Activated CD4-positive, alpha-beta T cell treated with anti-CD3 and anti-CD28 coated beads, Interleukin-10, Interleukin-2, amounts not matched to agents 100 ng/mL and 50 ng/mL, durations not matched to agents 16 hours and 8 hours (primary cell): ENCODE measurements at places on chromosomes 4 and X.

GRCh38 chrX:42821803-42822443, 44.0 kb upstream of the PPP1R2C start:
- DNase-seq, result no peak

DNA sequence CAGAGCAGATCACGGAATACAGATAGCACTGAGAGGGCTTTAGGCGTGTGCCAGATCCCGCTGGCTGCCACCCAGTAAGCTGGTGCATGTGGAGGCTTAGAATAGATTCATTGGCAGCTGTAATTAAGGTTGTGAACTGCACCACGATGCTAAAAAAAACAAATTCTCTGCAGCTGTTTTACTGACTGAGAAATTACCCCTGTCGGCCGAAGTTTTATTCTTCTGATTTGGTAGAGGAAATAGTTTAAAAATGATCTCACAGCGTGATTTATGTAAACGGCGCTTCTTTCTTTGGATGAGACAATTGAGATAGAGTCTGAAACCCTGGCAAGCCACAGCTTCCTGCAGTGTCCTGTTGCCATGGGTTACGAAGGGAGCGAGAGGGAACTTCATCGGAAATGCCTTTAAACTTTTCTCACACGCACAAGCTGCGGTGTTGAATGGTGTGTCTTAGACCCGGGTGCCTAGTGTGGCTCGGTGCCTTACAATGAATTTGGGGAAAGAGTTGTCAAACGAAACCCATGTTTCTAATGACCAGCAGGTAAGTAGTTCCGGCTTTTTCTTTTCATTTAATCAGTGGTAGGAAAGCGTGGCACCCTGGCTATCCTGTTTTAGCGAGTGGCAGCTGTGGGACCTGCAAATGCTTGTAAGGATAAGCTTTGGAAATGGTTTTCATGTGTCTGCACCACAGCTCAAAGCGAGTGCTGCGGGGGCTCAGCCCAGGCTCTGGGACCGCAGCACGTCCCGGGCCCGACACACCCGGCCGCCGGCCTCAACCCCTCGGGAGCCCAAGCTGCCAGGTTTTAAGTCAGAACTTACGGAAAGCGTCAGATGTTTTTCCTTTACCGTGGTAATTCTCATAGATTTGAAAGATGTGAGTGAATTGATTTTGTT, 71.7 kb upstream of the HGFAC start:
- DNase-seq, result peak; percentile 76

- DNase-seq, result no peak
Measured at GRCh38 chr4:177660223-177660622, 218.0 kb upstream of the AGA start.

- DNase-seq, result no peak
Measured at GRCh38 chr4:109148577-109149075, 153.8 kb downstream of the COL25A1 start.

DNA sequence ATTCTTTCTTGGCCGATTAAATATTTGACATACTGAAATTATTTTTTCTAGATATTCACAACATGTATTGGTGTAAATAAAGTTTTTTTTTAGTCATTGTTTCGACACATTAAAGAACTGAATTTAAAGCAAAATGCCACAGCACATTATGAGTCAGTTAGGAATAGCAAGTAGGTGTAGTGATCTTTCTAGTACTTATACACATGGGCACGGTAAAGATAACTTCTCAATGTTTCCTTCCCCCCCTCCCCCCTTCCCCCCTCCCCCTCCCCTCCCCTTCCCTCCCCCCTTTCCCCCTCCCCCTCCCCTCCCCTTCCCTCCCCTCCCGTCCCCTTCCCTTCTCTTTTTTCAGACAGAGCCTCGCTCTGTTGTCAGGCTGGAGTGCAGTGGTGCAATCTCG, 1269.9 kb downstream of the ADGRL3 start:
- DNase-seq, result no peak

DNA sequence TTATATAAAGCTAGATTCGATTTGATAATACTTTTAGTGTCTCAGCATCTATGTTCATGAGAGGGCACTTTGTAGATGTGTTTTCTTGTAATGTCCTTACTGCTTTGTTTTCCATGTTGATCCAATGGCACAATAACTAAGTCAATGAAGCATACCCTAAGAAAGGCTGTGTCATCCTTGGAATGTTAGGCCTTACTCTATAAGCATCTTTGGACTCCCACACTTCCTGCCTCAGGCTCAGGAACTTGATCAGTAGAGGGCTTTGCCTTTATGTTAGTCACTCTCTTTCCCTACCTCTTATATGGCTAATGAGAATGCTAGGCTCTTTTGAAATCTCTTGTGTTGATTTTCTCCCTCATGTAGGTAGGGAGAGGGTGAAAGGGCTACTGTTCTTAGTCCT, 33.2 kb upstream of the EDA2R start:
- no peak for DNase-seq

- no peak for DNase-seq
Measured at GRCh38 chrX:124555036-124555595, 208.8 kb downstream of the SH2D1A start.

- DNase-seq, result no peak
Measured at GRCh38 chrX:36957425-36958328, 50.5 kb upstream of the FAM47C start.

DNA sequence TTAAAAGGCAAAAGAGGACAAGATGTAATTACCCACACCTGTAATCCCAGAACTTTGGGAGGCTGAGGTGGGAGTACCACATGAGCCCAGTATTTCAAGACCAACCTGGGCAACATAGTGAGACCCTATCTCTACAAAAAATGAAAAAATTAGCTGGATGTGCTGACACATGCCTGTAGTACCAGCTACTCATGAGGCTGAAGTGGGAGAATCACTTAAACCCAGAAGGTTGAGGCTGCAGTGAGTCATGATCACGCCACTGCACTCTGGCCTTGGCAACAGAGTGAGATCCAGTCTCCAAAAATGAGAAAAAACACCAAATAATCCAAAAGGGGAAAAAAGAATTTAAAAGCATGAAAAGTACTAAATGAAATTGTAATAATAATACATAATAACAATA, 30.8 kb downstream of the NR0B1 start:
- no peak for DNase-seq

GRCh38 chrX:87006561-87006960, 511.0 kb upstream of the KLHL4 start:
- no peak for DNase-seq
